ENCODE measurements at places on chromosomes 2 and 18.

DNA sequence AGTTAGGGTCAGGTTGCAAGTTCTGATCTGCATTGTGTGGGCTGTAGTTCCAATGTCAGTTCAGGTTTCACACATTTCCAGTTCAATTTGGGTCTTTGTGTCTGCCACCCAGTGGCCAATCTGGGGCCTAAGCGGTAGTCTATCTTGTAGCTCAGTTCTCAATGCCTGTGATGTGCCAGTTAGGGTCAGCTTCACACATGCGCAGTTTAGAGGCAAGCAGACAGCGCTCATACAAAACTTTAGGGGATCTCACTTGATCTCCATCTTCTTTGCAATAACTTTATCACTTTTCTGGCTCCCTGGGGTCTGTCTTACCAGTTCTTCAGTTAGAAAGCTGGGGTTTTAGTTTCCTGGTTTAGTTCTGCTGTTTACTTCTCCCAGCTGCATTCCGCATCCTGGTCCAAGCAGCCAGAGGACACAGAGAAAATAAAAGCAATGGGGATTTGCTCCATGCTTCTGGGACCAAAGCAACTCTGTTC is 11.0 kb upstream of the ZNF24 start:
- peak; percentile 40 for DNase-seq

DNA sequence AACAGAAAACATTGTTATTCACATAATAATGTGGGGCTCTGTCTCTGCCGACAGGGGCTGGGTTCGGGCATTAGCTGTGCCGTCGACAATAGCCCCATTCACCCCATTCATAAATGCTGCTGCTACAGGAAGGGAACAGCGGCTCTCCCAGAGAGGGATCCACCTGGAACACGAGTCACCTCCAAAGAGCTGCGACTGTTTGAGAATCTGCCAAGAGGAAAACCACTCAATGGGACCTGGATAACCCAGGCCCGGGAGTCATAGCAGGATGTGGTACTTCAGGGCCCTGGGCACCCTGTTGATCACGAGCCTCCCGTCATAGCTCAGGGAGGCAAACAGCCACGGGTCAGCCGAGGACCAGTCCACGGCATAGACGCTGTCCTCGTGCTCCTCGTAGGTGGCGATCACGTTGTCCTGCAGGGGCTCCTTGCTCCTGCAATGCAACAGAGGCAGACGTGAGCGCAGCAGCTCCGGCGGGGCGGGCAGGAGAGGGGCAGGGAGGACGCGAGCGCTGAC is 188.5 kb downstream of the EIPR1 start:
- no peak for DNase-seq

- DNase-seq = no peak
Observed at GRCh38 chr2:46331109-46331766, 34.0 kb downstream of the EPAS1 start.

DNA sequence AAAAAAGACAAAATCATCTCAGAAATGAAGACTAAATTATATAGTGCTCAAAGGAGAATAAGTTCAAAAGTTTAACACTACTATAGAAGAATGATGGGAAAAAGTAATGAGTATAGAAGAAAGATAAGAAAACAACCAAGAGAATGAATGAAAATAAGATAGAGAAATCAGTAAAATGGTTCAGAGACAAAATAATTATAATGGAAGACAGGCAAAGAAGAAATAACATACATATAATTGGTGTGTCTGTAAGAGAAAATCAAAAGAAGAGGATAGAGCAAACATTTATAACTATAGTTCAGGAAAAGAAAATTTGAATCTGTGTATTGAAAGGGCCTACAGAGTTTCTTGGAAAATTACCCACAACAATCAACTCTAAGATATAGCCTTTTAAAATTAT is 43.5 kb downstream of the DNAH6 start:
- DNase-seq = no peak

DNA sequence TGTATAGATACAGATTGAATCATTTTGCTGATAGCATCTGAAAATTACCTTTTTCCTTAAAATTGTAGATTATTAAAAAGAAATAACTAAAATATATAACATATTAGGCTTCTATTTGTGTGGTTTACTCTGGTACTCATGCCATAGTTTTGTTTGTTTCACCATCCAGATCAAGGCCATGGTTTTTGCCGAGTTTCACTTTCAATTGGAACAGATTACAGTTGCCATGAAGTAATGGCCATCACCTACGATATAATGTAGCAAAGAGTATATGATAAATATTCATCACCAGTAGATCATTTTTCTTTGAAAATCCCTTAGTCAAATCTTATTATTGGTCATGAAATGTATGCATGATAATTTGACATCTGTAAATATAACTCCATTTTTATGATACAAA is 11.9 kb upstream of the DNAH7 start:
- no peak for DNase-seq

DNA sequence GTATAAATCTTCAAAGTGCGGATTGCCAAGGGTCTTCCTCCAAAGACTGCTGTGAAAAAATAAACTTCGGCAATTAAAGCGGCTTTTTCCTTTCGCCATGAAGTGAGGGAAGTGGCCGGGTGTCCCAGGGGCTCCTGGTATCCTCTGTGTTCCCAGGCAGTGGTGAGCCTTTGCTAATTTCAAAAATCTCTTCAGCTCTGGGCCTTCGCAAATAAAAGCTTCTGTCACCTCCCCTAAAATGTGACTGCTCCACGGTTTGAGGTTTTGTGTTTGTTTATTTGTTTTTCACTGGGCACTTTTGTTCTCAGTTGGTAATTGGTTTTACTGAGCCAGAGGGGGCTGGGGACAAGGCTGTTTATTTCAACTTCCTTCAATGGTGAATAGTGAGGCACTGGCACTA is 270.1 kb upstream of the POU3F3 start:
- no peak for DNase-seq

GRCh38 chr18:7452331-7452730 is 114.8 kb upstream of the PTPRM start:
- no peak for DNase-seq

DNA sequence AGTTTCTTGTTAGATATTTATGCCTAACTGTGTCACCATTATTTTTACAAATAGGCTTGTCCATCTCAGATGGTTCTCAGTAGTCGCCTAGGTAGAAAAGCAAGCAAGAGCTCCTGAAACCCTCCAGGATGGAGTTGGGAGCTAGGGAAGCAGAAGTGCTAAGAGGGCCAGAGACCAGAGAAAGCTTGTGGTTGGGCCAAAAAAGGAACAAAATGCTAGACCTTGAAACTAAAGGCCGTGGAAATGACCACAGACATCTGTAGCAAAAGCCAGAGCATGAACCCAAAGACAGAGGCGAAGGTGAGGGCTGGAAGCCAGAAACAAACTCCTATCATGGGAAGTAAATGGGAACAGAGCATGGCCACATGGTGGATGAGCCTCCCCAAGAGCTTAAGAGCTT is 29.9 kb upstream of the RMDN2 start:
- DNase-seq = no peak

- no peak for DNase-seq
Observed at GRCh38 chr2:227765788-227766372, 20.2 kb downstream of the SCYGR8 start.

GRCh38 chr18:35306588-35307250 is 16.7 kb upstream of the ZSCAN30 start:
- no peak for DNase-seq

- no peak for DNase-seq
Observed at GRCh38 chr2:71646028-71646427, 192.7 kb downstream of the DYSF start.

GRCh38 chr2:179331061-179331460 is 66.4 kb upstream of the SESTD1 start:
- no peak for DNase-seq

DNA sequence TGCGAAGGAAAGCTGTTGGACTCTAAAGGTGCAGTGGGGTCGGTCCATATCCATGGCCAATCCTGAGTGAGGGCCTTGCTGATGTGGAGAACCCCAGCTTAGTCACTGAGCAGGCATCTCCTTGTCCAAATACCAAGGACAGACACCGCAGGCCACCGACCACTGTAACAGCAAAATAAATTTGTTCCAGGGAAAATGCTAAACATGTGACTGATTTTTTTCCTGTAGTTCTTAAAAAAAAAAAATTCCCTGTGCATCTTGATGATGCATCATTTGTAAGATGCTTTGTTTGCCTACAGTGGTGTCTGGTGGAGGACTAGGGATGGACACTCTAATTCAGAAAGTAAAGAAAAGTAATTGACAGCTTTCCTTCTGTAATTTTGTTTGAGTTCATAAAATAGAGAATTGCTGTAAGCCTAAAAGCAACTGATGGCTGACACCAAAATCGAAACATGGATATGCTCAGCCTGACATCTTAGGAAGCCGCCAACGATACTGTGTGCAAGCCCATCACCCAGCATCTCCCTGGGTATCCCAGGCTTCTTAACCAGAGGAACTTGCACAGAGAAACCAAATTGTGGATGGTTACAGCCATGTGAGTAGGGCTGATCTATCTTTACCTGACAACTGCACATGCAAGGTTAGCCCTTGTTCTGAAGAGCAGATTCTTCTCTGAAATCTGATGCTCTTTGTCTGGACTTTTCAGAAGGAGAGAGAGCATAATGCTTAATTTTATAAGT is 188.6 kb downstream of the ARL4C start:
- no peak for DNase-seq

GRCh38 chr2:128746356-128746755 is 427.7 kb upstream of the HS6ST1 start:
- DNase-seq = no peak

GRCh38 chr18:9108911-9109310 is 6.4 kb downstream of the NDUFV2 start:
- DNase-seq = no peak

GRCh38 chr2:121255358-121255757 is 29.6 kb downstream of the TFCP2L1 start:
- no peak for DNase-seq

DNA sequence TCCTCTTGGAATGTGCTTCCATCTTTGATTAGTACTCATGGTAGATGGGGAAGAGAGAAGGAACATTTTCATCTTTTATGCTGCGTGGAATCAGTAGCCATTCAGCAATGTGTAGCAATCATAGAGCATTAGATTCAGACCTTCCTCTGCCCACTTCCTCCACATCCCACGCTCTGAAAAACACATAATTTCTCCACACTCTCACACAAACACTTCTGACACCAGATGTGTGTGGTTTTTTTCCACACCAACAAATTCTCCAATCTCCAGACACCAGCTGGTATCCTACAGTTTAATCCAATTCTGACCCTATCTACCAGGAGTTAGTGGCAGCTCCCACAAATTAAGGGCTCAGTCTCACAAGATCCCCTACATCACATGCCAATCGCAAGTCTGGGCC is 103.3 kb downstream of the AOX1 start:
- DNase-seq = no peak

DNA sequence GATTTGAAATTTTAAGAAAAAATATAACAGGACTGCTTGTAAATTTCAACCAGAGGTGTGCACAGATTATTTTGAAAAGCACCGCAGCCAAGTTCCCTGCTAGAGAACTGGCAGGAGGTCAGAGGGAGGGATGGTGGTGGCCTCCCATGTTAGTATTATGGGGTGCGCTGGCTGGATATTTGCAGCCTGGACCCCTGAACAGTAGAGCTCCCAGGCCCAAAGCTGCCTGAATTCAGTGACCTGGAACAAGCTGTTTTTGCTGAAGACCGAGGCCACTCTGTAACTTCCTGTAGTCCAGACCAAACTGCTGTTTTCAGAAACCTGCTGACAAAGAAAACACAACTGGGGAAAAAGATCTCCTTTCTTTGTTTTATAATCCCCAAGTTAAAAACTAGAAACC is 314.3 kb downstream of the TNS1 start:
- DNase-seq = no peak

GRCh38 chr18:76621226-76621625 is 126.2 kb upstream of the ZNF516 start:
- DNase-seq = no peak

DNA sequence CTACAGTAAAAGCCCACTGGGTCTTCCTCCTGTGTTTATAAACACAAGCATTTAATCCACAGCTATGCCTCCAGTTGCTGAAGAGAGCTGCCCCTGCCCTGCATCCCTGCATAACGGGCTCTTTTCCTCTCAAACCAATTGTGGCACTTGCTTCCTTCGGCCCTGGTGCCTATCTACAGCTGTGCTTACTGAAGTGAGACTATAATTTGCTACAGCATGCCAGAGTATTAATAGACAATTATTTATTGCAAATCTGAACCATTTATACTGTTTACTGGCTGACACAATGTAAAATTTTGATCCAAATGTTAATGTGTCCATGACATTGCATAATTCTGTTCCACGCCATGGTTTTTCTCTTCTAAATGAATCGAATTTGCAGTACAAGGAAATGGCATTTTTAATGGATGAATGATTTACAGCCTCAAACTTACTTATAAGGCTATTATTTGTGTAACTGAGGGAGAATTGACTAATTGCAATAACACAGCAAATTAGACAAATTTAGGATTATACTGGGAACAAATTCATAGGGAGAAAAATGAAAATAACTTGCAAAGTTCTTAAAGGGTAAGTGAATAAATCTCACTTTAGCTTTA is 457.0 kb upstream of the HNRNPA3 start:
- no peak for DNase-seq

- DNase-seq = no peak
Observed at GRCh38 chr18:78724214-78724914, 255.3 kb upstream of the SALL3 start.

DNA sequence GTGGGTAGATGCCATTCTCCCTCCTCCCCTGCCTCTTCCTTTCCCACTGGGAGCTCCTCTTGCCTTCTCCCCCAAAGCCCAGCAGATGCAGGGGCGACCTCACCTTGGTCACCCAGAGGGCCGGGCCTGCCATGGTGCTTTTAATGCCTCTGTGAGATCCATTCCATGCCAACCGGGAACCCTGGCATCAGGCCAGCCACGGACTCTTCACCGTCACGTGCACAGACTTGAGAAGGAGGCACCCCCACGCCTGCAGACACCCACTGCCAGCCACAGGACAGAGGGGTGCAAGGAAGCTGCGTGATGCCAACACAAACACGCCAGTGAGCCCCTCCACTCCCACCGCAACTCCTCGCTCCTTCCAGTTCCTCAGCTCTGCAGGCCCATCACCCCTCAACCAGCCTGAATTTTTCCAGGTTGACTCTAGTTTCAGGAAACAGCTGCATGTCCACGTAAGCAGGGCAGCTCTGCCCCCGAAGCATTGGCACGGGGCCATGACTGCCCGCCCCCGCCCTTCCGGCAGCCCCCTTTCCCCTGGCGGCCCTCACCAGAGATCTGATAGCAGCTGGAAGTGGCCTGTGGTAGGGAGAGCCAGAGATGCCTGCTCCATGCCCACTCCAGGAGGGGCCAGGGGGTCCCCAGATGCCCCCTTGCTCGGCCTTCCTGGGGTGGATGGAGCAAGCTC is 50.8 kb downstream of the DNMT3A start:
- no peak for DNase-seq

DNA sequence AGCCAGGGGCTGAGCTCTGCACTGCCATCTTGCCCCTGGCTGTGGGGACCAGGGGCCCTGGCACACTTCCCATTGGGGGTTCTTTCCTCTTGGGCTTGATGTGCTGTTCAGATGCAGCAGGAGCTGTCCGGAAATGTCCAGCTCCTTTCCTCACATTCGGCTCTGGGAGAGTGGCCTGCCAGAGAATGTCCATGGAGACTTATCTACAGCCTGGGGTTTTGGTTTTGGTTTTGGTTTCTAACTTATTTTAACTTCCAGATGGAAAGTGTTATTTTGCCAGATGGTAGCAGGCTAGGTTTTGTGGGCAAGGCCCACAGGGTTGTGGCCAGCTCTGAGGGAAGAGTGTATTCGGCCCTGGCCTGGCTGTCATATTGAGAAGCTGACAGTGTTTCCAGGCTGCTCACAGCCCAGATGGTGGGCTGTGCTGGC is 177.3 kb downstream of the ANKRD30B start:
- DNase-seq = no peak

- DNase-seq = no peak
Observed at GRCh38 chr2:221075203-221075602, 496.9 kb downstream of the EPHA4 start.

All from T-helper 1 cell (primary cell).